SK-N-MC (cell line): ENCODE measurements at places on chromosomes 16 and 17.

- DNase-seq, result no peak
Measured at GRCh38 chr17:63622574-63623390, 565 bp downstream of the MAP3K3 start.

GRCh38 chr17:5789528-5789927 lies 205.2 kb upstream of the NLRP1 start:
- DNase-seq, result no peak

- DNase-seq, result no peak
Measured at GRCh38 chr16:84603140-84603816, 14.6 kb downstream of the COTL1 start.

DNA sequence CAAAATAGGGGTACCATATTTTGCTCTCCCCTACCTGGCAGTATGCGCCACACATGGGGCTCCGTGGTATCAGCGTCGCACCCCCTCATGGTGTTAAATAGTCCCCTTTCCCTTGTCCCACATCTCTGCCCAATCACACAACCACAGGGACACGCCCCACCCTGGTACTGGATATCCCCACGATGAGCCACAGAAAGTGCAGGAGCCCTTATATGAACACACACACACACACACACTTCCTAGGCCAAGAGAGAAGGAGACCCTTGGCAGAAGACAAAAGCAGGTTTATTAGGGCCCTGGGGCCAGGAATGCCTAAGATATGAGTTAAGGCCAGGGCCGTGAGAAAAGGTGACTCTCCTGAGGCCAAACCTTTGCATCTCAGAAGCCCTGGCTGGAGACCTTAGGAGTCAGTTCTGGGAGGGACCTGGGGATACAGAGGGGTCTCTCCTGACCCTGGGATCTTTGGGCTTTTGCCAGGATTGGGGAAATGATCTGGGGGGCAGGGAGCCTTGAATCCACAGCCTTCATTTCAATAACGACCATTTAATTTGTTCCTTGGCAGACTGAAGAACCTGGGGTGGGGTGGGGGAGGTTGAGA lies 11.6 kb downstream of the COPZ2 start:
- DNase-seq, result no peak

DNA sequence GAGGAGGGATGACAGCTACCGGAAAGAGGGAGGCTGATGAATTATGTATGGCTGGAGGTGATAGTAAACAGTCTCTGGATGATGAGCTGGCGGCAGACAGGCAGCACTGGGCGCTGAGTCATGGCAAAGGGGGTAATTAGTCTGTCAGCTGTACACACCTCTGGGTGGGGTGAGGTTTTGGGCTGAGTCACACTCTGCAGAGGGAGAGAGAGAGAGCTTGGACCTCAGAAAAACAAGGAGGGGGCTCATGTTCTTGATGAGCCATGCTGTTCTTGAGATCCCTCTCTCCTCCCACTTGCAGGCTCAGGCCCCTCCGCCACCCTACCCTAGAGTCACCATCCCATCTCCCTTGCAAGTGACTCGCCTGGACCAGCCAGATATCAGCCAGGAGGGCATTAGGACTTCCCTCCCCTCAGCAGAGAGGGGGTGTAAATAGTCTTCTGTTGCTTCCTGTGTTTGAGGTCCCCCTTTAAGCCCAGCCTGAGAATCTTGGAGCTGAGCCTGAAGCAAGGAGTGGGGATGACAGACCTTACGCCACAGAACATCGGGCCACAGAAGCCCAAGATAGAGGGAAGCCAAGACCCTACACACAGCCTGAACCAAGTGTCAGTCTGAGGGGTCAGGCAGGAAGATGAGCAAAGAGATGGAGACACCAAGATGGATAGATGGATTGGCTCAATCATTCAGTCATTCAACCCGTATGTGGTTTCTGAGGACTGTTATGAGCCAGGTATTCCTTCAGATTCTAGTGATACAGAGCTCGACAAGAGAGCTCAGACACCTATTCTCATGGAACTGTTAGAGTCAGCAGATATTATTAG lies 383.2 kb upstream of the CCL2 start:
- DNase-seq, result no peak

DNA sequence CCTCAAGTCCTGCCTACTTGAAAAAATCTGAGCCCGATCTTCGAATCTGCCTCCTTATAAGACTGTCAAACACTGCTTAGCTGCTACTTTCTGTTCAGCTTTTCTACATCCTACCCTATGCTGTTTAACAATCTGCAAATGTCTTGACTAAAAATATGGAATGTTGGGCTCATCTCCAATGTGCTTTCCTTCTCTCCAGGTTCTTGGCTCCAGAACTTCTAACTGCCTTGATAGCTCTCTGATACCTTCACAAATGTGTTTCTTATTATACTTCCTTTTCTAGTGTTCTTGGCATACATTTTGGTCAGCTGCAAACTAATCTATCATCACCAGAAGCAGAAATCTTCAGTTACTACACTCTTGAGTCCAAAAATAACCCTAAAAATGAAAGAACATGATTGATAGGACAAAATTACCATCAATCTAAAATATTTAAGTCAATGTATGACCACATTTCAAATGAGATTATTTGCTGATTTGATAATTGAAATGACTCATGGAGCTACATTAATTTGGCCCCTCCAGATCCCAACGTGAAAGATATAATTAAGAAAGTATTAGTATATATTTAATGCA lies 372.3 kb upstream of the MON1B start:
- DNase-seq, result no peak

DNA sequence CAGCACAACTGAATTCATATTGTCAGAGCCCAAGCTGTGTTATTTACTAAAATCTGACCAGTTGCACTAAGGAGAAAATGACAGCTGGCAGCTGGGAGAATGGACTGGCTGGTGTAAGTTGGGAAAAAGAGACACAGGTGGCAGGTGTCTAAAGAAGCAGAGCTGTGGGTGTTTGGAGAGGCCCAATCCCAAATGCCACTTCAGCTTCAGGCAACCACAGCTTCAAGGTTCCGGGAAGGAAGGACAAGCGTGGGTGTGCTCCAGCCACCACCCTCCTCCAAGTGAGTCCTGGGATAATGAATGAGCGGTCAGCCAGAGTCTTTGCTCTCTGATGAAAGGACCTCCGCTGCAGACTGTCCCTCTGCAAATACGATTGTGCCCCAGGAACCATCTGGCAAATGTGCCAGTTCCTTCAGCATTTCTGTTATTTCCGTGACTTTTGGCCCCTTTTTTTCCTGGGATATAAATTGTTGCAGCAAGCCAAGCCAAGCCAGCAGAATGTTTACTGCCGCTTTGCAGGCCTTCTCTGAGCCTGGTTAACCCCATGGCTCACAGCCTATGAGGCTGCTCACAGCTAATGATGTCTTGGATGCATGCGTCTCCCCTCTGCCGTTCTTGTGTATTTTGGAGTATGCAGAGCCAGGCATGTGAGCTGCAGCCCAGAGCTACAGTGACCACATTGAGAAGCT lies 9.5 kb upstream of the RHBDL3 start:
- no peak for DNase-seq

DNA sequence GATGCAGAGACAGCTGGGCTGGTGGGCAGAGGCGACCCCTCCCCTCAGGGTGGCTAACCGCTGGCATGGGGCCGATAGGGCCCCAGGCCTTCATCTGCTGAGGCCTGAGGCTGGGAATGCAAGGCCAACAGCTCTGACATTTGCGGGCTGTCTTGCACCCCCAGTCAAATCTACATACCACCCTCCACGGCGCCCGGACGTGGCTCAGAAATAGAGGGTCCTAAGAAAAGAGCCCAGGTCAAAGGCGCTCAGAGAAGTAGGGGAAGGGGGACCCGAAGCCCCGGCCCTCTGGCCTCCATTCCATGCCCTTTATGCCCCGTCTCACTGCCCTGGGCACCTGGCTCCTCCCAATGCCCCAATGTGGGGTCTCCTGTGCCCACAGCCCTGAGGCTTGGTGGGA lies 142.3 kb downstream of the C16orf78 start:
- DNase-seq, result no peak
